Activated naive CD8-positive, alpha-beta T cell treated with anti-CD3 and anti-CD28 coated beads for 36 hours (primary cell): ENCODE measurements at places on chromosomes 4 and X.

- H3K36me3 ChIP-seq = no peaks in the 10 kb centered on the region
- DNase-seq = no peak
- H3K4me1 ChIP-seq = no peaks in the 10 kb centered on the region
- no peaks in the 10 kb centered on the region for H3K27me3 ChIP-seq
These were observed 3.3 kb downstream of the ITIH6 start for GRCh38 chrX:54794795-54795194.

GRCh38 chrX:45614853-45615252 is 414.2 kb upstream of the DIPK2B start:
- no peaks in the 10 kb centered on the region for H3K4me1 ChIP-seq
- DNase-seq = no peak
- no peaks in the 10 kb centered on the region for H3K27me3 ChIP-seq
- H3K36me3 ChIP-seq = no peaks in the 10 kb centered on the region
- no peak overlapping the region for H3K4me3 ChIP-seq
- H3K27ac ChIP-seq = no peak overlapping the region

GRCh38 chr4:183384516-183384915 is 59.9 kb upstream of the CDKN2AIP start:
- H3K27me3 ChIP-seq = no peaks in the 10 kb centered on the region
- DNase-seq = no peak
- H3K36me3 ChIP-seq = no peaks in the 10 kb centered on the region
- H3K4me1 ChIP-seq = no peaks in the 10 kb centered on the region
- no peak overlapping the region for H3K27ac ChIP-seq

DNA sequence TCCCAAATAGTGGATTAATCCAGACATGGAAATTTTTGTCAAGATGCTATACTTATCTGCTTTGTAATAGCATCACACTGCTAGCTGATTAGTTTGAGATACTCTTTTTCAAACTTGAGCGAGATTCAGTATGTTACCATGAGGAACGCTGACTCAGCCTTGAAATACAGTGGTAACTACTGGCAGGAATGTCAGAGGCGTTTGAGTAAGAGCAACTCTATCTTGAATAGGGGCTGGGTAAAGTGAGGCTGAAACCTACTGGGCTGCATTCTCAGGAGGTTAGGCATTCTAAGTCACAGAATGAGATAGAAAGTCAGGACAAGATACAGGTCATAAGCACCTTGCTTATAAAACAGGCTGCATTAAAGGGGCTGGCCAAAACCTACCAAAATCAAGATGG is 2519.6 kb downstream of the ARAP2 start:
- H3K27ac ChIP-seq = no peak overlapping the region
- no peaks in the 10 kb centered on the region for H3K27me3 ChIP-seq
- DNase-seq = no peak
- H3K4me3 ChIP-seq = no peak overlapping the region

GRCh38 chrX:26649534-26649933 is 433.6 kb downstream of the MAGEB5 start:
- no peaks in the 10 kb centered on the region for H3K36me3 ChIP-seq
- H3K4me1 ChIP-seq = no peaks in the 10 kb centered on the region
- H3K27ac ChIP-seq = no peak overlapping the region
- no peak for DNase-seq
- no peak overlapping the region for H3K4me3 ChIP-seq

- H3K4me3 ChIP-seq = no peak overlapping the region
- H3K27me3 ChIP-seq = no peaks in the 10 kb centered on the region
- no peak overlapping the region for H3K27ac ChIP-seq
- H3K4me1 ChIP-seq = peaks cover 30% of the 10 kb centered on the region
- peaks cover 9% of the 10 kb centered on the region for H3K36me3 ChIP-seq
These were observed 150.2 kb downstream of the TSPAN5 start for GRCh38 chr4:98508248-98508647.

DNA sequence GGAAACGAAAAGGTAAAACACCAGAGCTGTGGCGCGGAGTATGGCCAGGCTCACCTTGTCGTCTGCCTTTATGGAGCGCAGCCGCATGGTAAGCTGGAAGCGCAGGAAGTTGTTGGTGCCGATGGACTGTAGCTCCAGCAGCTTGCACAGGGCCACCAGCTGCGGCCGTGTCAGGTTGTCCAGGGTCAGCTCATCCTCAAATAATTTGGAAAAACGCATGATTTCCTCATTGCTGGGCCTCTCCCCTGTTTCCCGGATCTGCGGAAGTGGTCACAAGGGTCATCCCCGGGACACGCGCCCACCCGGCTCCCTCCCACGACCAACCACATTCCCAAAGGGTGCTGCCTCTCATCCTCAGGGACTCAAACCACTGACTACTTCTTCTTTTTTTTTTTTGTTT is 23.3 kb downstream of the LETM1 start:
- no peak overlapping the region for H3K27ac ChIP-seq
- H3K27me3 ChIP-seq = no peaks in the 10 kb centered on the region
- peaks cover 18% of the 10 kb centered on the region for H3K36me3 ChIP-seq
- H3K4me1 ChIP-seq = peaks cover 9% of the 10 kb centered on the region
- H3K4me3 ChIP-seq = no peak overlapping the region

DNA sequence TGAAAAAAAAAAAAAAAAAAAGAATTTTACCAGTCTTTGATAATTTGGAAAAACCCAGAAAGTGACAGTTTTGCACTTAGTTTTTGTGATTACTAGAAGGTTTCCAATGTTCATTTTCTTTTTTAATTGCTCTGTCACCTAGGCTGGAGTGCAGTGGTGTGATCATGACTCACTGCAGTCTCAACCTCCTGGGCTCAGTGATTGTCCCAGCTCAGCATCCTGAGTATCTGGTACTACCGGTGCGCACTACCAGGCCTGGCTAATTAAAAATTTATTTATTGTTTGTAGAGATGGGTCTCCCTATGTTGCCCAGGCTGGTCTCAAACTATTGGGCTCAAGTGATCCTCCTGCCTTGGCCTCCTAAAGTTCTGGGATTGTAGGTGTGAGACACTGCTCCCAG is 3.3 kb downstream of the NUDT9 start:
- H3K27me3 ChIP-seq = no peaks in the 10 kb centered on the region
- H3K4me3 ChIP-seq = no peak overlapping the region
- peaks cover 5% of the 10 kb centered on the region for H3K36me3 ChIP-seq
- DNase-seq = no peak
- peaks cover 51% of the 10 kb centered on the region for H3K4me1 ChIP-seq
- no peak overlapping the region for H3K27ac ChIP-seq

- H3K36me3 ChIP-seq = no peaks in the 10 kb centered on the region
- no peak overlapping the region for H3K4me3 ChIP-seq
- no peaks in the 10 kb centered on the region for H3K27me3 ChIP-seq
- no peak for DNase-seq
These were observed 89.2 kb upstream of the TAPT1 start for GRCh38 chr4:16315456-16315855.

DNA sequence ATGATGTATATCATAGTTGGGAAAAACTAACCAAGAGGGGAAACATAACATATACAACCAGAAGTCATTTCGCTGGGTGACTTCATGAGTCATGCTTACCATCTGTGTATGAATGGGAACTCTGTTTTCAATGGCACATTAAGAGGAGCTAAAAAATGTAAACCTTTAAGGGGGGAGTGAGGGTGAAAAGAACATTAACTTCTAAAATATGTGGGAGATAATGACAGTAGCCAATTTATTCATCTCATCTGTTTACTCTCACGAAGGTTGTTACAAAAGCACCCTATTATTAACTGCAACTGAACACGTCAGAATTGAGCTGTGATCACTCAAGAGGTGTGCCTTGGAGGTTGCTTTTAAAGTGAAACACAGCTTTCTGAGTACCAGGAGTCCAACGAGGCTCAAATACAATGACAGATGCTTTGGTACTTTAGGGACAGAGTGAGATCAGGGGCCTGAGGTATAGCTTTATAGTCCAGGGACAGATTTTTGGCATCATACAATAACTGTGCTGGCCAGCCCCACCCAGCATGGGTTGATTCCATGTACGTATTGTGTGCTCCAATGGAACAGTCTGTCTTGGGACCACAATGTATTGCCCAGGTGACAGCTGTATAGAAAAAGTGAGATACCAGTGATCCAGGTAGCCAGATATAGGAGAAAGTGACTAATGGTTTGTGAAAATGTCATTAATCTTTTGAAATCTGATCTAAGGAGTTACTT is 107.3 kb downstream of the AMMECR1 start:
- H3K36me3 ChIP-seq = peaks cover 3% of the 10 kb centered on the region
- no peak overlapping the region for H3K4me3 ChIP-seq
- H3K27ac ChIP-seq = no peak overlapping the region
- H3K27me3 ChIP-seq = no peaks in the 10 kb centered on the region
- H3K4me1 ChIP-seq = peaks cover 2% of the 10 kb centered on the region

GRCh38 chr4:133149932-133150471 is 908 bp downstream of the PCDH10 start:
- peaks cover 17% of the 10 kb centered on the region for H3K4me1 ChIP-seq
- no peak overlapping the region for H3K4me3 ChIP-seq
- no peak for DNase-seq
- no peak overlapping the region for H3K27ac ChIP-seq

DNA sequence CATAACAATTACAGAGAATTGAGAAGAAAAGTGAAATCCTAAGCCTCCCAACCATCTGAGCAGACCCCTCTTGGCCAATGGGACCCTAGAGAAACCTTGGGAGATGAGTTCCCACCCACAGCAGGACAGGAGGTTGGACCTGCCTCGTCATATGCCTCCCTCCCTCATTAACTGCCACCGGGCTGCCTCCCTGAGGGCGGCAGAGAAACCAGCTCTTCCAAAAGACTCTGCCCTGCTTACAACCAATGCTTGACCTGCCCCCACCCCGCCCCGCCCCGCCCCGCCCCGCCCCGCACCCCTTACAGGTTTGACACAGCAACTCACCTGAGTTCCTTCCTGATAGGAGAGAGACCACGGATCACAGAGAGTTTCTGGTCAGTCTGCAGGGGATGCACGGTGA is 86.1 kb downstream of the ADRA2C start:
- no peak overlapping the region for H3K27ac ChIP-seq
- no peaks in the 10 kb centered on the region for H3K36me3 ChIP-seq
- no peak overlapping the region for H3K4me3 ChIP-seq
- H3K4me1 ChIP-seq = no peaks in the 10 kb centered on the region
- no peak for DNase-seq
- H3K27me3 ChIP-seq = peaks cover 12% of the 10 kb centered on the region

DNA sequence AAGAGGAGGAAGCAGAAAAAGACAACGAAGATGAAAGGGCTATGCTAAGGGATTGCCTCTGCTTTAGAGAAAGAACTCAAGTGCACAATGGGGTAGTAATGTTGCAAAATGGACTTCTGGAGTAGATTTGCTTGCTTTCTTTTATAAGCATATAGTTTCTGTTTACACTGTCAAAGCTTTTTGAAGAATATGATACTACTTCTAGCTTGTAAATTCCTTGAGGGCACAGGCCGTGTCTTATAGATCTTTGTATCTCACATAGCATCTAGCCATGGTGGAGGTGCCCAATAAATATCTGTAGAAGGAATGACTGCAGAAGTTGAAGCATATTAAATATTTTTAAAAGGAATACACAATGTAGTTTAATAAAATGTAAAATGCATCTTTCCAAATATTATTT is 147.8 kb upstream of the ZIC3 start:
- no peak overlapping the region for H3K4me3 ChIP-seq
- no peaks in the 10 kb centered on the region for H3K36me3 ChIP-seq
- H3K27me3 ChIP-seq = peaks cover 27% of the 10 kb centered on the region
- no peak overlapping the region for H3K27ac ChIP-seq
- no peaks in the 10 kb centered on the region for H3K4me1 ChIP-seq

GRCh38 chr4:155948541-155948940 is 5.1 kb downstream of the CTSO start:
- no peak overlapping the region for H3K4me3 ChIP-seq
- no peaks in the 10 kb centered on the region for H3K27me3 ChIP-seq
- H3K4me1 ChIP-seq = peaks cover 25% of the 10 kb centered on the region
- H3K36me3 ChIP-seq = no peaks in the 10 kb centered on the region
- no peak overlapping the region for H3K27ac ChIP-seq

DNA sequence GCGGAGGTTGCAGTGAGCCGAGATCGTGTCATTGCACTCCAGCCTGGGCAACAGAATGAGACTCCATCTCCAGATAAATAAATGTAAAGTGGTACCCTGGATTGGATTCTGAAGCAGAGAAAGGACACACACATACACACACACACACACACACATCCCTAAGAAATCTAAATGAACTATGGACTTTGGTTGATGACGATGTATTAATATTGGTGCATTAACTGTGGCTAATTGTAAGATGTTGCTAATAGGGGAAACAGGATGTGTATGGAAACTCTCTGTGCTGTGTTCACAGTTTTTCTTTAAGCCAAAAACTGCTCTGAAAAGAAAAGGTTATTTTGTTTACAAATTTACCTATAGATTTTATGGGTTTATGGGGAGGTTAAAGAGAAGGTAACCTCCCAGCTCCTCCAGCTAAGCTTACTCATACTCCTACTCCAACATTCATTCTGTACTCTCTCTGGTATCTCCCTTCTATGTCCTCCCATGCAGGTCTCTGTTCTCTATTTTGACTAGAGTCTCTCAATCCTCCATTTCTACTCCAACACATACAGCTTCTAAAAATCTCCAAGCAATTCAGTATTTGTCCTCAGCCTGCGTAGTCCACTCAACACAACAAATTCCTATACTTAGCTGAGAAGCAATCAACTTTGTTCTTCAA is 46.5 kb upstream of the RELL1 start:
- peaks cover 1% of the 10 kb centered on the region for H3K36me3 ChIP-seq
- no peak overlapping the region for H3K4me3 ChIP-seq
- no peak for DNase-seq
- H3K4me1 ChIP-seq = peaks cover 3% of the 10 kb centered on the region
- no peak overlapping the region for H3K27ac ChIP-seq

DNA sequence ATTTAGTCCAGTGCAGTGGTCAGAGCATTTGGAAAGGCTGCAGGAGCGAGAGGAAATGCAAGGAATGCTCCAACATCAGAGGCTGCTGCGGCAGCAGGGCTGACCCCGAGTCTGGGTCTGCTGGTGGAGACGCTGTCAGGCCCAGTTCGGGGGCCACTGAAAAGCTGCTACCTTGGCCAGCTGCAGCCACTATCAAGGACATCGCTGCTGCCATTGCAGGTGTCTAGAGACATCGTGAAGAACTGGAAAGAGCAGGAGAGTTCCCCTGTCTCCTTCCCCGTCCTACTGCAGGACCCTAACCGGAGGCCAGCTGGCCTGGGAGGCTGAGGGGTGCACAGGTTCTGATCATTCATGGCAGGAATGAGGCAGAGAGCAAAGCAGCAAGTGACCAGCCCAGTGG is 29.5 kb upstream of the GPR78 start:
- DNase-seq = no peak
- H3K27ac ChIP-seq = no peak overlapping the region
- H3K4me3 ChIP-seq = no peak overlapping the region
- H3K4me1 ChIP-seq = no peaks in the 10 kb centered on the region

GRCh38 chr4:145564540-145564939 is 54.6 kb upstream of the MMAA start:
- DNase-seq = no peak
- peaks cover 14% of the 10 kb centered on the region for H3K27me3 ChIP-seq
- no peaks in the 10 kb centered on the region for H3K36me3 ChIP-seq
- no peak overlapping the region for H3K4me3 ChIP-seq
- no peak overlapping the region for H3K27ac ChIP-seq
- no peaks in the 10 kb centered on the region for H3K4me1 ChIP-seq
